ENCODE measurements at places on chromosomes 2 and 18. TPM values are rescaled to one million over a fixed set of nuclear protein-coding genes. Genes with fewer than 3 reads are reported as not detected.

- no peak for DNase-seq
Observed at GRCh38 chr2:231185050-231185725, 13.2 kb upstream of the ARMC9 start.

The ASB18 gene
- total RNA-seq, result not detected

- no peak for DNase-seq
Observed at GRCh38 chr18:2535419-2535910, 35.8 kb downstream of the METTL4 start.

The VSNL1 gene
- total RNA-seq, result 3.6 TPM

DNA sequence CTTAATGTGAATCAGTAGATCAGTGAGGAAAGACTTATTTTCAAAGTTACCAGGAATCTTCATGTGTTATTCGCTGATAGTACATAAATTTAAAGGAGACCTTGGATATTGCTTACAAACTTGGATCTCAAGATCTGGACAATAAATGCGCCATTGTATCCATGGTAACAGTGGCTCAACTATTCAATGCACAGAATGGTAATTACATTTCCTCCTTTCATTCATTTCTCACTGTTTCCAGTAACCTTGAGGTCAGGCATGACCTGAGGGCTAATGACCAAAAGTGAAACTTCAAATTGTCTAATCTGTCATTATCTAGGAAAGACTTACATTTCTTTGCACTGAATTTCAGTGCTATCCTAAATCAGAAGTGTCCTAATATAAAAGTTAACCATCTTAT, 8.1 kb downstream of the LRP2 start:
- no peak for DNase-seq

DNA sequence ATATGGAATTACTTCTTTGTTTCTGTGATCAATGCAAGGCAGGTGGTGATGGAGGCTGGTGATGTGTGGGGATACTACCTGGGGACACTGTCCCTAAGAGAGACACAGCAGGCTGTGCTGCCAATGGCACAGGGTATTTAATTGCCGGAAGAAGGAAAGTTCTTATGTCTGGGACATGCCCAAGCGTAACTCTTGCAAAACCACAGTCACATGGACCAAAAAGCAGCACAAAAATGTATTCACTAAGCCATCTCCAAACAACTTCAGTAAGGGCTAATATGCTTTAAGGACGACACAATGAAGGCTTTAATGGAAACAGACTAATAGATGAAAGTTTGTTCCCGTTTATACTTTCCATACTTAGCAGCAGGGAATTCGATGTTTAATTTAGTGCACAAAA, 49.7 kb upstream of the AP1S3 start:
- no peak for DNase-seq

DNA sequence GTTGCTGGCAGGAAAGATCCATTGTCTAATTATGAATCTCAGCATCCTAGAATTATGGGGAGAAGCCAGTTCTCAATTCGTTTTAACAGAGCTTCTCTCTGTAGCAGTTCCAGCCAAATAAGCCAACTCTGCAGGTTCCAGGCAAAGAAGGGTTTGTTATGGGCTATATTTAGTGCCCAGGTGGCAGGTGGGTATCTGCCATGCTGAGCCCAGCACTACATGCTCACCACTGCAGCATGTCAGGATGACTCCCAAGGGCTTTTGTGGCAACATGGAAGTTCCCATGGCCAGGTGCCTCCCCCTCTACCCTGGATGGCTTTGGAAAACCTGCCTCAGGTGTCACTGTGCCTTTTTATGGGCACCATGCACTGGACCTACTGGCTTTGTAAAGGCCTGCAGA, 137.7 kb upstream of the MSH6 start:
- no peak for DNase-seq

DNA sequence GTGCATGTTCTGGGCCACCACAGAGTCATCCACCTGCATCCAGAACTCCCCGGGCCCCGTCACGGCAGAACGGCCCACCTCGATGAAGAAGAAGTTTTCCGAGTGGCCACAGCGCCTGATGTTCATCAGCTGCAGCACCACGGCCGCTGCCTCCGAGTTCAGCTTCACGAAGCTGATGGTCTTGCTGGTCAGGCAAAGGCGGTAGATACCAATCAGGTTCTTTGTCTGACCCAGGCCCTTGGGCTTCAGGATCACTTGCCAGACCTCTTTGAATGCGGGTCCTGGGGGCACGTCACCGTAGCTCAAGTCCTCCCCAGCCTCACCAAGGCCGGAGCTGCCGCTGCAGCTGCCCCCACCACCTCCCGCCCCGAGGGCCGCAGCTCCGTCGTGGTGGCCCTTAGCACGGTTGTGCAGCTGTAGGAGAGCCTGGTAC, 1.6 kb downstream of the IRS1 start:
- DNase-seq, result no peak

GRCh38 chr18:48395646-48396045, 13.5 kb downstream of the ZBTB7C start:
- DNase-seq, result no peak

DNA sequence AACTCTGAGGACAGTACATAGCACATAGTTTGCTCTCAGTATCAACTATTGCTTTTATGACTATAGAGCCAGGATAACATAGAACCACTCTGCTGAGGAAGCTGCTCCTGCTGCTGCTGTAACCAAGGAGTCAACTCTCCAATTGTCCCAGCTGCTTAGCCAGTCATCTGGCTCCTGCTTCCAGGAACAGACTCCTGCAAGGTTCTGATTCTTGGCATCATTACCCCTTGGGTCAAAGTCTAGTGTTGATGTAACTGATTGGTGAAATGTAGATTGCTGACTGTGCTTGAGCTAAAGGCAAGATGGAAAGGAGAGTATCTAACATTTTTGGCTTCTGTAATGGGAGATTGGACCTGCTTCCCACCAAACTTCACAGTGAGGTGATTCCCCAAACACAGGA, 261.9 kb upstream of the FSHR start:
- DNase-seq, result no peak

The NR4A2 gene
- total RNA-seq, result 3.4 TPM

DNA sequence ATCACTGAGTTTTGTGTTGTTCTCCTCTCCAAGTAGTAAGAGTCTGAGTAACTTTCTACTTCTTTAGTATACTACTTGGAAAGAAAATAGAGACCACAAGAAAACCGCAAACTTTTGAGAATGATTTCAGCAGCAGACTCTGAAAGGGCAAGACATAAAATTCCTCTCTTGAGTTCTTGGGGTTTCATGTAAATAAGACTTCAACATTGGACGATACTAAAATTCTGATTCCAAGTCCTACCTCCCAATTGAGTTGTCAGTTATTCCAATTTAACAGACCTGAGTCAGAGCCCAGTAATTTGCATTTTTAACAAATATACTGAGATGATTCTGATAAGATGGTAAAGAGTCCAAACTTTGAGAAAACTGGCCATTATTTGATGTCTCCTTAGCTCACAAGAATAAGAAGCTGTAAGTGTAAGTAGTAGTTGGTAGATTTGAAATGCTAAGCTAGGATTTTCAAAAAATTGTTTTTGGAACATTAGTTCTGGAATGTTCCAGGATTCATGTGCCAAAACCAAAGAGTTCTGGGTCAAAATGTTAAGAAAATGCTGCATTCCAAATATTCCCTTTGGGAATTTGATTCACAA, 261.6 kb upstream of the SPOPL start:
- DNase-seq, result no peak

The MOGAT1 gene
- 0.25 TPM for total RNA-seq

The KLHL30 gene
- total RNA-seq, result 0.28 TPM

The CFAP53 gene
- total RNA-seq, result 0.24 TPM

The NOSTRIN gene
- total RNA-seq, result 52.7 TPM

DNA sequence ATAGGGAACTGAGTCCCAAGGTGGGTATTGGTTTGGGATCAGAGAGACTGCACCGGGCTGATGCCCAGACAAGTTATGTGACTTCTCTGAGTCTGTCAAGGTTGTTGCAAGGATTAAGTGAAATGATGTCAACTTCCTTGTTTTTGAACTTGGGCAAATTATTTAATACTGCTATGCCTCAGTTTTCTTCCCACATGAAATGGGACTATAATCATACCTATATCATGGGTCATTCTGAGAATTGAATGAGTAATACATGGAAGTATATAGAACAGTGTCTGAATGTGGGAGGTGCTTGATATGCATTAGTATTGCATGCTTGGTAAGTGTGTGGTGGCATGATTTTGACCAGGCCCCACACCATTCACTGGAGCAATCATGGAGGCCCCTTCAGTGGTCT, 99.0 kb downstream of the PRKCE start:
- no peak for DNase-seq

The CD8A gene
- 1.6 TPM for total RNA-seq

DNA sequence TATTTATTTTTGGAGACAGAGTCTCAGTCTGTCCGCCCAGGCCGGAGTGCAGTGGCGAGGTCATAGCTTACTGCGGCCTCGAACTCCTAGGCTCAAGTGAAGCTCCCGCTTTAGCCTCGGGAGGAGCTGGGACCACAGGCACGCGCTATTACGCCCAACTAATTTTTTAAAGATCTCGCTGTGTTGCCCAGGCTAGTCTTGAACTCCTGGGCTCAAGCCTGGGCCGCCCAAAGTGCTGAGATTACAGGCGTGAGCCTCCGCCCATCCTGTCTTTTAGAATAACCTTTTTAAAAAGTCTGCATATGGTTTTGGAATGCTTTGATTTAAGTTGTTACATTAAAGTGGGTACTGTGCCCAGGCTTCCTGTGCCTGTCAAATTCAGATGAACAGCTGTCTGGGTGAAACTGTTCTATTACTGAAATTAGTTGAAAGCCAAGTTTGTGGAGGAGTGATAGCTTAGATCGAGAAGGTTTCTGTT, 944 bp downstream of the RAB3GAP1 start:
- DNase-seq, result no peak

The DCC gene
- total RNA-seq, result 0.18 TPM

DNA sequence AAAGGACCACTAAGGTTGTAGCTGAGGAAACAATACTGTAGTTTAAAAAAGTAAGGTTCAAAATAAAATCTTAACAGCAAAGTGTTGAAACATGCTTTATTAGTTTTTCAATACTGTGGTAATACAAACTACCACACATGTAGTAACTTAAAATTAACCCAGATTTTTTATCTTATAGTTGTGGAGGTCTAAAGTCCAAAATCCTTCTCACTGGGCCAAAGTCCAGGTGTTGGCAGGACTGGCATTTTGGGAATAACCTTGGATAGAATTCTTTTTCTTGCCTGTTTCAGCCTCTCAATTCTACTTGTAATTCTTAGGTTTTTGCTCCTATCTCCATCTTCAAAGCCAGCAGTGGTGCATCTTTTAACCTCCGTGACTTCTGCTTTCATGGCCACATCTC, 942.0 kb downstream of the TSN start:
- DNase-seq, result no peak

- DNase-seq, result no peak
Observed at GRCh38 chr2:128395196-128395595, 76.5 kb upstream of the HS6ST1 start.

DNA sequence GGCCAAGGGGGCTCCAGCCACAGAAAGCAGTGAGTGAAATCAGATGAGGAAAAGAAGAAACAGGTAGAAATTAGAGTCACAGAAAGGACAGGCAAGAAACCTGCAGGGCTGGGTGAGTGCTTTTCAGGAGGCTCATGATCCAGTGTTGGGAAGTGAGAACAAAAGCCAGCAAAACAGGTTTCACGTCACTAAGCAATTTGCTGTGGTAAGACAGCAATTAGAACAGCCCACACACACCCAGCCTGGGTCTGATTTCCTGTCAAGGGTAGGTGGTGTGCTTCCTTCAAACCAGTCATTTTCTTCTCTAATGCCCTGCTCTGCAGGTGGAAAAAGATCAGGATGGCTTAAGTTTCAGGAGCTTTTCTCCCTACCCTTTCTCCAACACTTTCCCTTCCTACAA, 52.9 kb upstream of the XDH start:
- DNase-seq, result no peak

GRCh38 chr18:33697498-33697897, 119.5 kb downstream of the ASXL3 start:
- DNase-seq, result no peak

GRCh38 chr18:66838340-66838987, 234.6 kb upstream of the CDH19 start:
- DNase-seq, result no peak

The CAPG gene
- total RNA-seq, result 98.2 TPM

DNA sequence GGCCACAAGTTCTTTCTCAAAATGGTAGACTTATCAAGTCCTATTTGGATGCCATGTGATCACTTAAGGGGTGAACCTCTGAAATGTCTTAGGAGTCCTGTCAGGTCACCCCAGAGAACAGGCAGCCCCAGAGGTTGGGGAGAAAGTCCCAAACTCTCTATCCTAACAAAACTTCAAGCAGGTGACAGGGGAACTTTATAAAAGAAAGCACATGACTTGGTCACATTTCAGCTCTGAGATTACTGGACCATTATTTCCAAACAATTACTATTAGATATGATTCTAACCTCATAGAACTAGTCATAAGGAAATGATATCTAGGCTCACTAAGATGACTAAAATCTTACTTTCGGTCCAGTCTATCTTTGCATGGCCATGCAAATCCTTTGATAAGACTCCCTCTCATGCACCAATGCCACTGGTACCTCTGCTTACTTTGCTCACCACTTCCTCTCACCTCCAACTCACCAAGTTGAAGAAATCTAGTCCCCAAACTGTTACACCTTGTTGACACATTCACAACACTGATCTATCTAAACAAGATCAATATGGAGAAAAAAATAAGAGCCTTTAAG, 107.0 kb downstream of the GALNT14 start:
- no peak for DNase-seq

The FOXD4L1 gene
- 0.27 TPM for total RNA-seq

- DNase-seq, result no peak
Observed at GRCh38 chr2:176356251-176356650, 87.0 kb downstream of the MTX2 start.

The SPEG gene
- total RNA-seq, result 2.9 TPM

DNA sequence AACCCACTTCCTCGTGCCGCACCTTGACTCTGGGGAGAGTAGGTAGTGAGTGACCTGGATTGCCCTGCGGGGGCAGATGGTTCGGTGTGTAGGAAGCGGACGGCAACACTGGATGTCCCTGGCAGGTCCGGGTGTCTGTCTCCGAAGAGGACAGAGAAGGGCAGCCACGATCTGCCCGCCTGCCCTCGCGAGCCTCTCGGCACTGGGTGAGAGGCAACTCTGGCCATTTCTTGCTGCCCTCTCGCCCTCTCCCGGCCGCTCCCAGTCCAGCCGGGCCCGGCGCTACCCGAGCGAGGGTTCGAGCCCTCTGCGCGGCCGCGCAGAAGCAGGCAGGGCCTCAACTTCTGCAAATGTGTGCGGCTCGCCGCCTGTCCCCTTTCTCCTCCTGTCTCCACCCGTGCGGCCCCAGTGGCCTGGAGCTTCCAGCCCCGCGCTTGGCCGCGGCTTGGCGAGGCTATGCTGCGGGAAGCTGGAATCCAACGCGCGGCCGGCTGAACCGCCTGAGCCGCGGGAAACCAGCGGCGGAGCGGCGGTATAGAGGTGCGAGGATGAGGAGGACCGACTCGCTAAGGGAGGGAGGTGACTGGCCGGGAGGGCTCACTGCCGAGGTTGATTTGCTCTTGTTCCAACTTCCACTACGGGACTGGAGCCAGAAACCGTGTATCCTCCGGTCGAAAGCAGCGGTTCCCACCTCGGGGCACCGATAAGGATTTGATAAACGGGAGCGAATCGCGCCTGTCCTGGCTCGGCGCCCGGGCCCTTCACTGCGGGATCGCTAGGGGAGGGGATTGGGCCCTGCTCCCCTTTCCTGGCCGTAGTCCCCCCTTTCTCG, 1.5 kb downstream of the EPAS1 start:
- DNase-seq, result peak; percentile 53

- peak; percentile 40 for DNase-seq
Observed at GRCh38 chr2:47016172-47016913, 100.7 kb upstream of the MCFD2 start.

All from left colon (tissue), 2 donors.